ENCODE measurements at places on chromosomes 12 and 14. TPM values are rescaled to one million over a fixed set of nuclear protein-coding genes. Genes with fewer than 3 reads are reported as not detected.

AHNAK2 gene
- polyA plus RNA-seq: 6.1 TPM

BBS10 gene
- polyA plus RNA-seq: 15.0 TPM

RAD9B gene
- not detected for polyA plus RNA-seq

CAPZA3 gene
- polyA plus RNA-seq: not detected

NGB gene
- polyA plus RNA-seq: 0.59 TPM

Measured in Purkinje cell (primary cell).